Activated CD4-positive, alpha-beta T cell treated with anti-CD3 and anti-CD28 coated beads, Interleukin-2, amount 10 ng/mL, durations not matched to agents 24 days and 14 days (primary cell): ENCODE measurements at places on chromosomes 12 and 14. TPM values are rescaled to one million over a fixed set of nuclear protein-coding genes. Genes with fewer than 3 reads are reported as not detected.

DACT1 gene
- total RNA-seq: 3.3 and 3.8 TPM in 2 replicates

EXOC3L4 gene
- total RNA-seq: not detected in 2 replicates

KCNA5 gene
- total RNA-seq: not detected in 2 replicates

OSGEP gene
- total RNA-seq: 69.8 and 76.9 TPM in 2 replicates

HAL gene
- 0.09 and 0.38 TPM in 2 replicates for total RNA-seq

HSPA2 gene
- total RNA-seq: 8.1 TPM in 2 replicates

RNF212B gene
- total RNA-seq: not detected in 2 replicates

PDE3A gene
- total RNA-seq: not detected in 2 replicates

LTB4R gene
- total RNA-seq: 12.2 and 14.2 TPM in 2 replicates

NKX2-1 gene
- not detected in 2 replicates for total RNA-seq

DNAJC22 gene
- not detected in 2 replicates for total RNA-seq

EPYC gene
- not detected in 2 replicates for total RNA-seq

NFATC4 gene
- total RNA-seq: not detected in 2 replicates

DLGAP5 gene
- total RNA-seq: 28.7 and 32.4 TPM in 2 replicates

TULP3 gene
- 7.6 and 7.8 TPM in 2 replicates for total RNA-seq

TSHR gene
- total RNA-seq: not detected in 2 replicates

C12orf54 gene
- not detected in 2 replicates for total RNA-seq

KERA gene
- not detected in 2 replicates for total RNA-seq

TAS2R30 gene
- total RNA-seq: 3.1 and 4.4 TPM in 2 replicates

KRT74 gene
- total RNA-seq: not detected in 2 replicates

C14orf180 gene
- not detected in 2 replicates for total RNA-seq

ADCY6 gene
- 0.14 and 0.73 TPM in 2 replicates for total RNA-seq

RIN3 gene
- total RNA-seq: 21.5 and 21.6 TPM in 2 replicates

MANSC4 gene
- not detected in 2 replicates for total RNA-seq

GZMB gene
- 4,455 and 4,487 TPM in 2 replicates for total RNA-seq

SMIM41 gene
- total RNA-seq: 0.19 TPM in 1 of 2 replicates, not detected in the other
